ENCODE measurements at places on chromosomes 7 and 10.

DNA sequence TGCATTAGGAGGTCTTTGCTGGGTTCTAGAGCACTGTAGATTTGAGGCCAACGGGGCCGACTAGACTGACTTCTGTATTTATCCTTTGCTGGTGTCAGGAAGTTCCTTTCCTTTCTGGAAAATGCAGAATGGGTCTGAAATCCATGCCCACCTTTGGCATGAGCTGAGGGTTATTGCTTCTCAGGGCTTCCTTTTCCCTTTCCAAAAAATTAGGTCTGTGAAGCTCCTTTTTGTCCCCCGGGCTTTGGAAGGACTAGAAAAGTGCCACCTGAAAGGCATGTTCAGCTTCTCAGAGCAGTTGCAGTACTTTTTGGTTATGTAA lies 675 bp downstream of the IL6 start:
- DNase-seq = no peak

DNA sequence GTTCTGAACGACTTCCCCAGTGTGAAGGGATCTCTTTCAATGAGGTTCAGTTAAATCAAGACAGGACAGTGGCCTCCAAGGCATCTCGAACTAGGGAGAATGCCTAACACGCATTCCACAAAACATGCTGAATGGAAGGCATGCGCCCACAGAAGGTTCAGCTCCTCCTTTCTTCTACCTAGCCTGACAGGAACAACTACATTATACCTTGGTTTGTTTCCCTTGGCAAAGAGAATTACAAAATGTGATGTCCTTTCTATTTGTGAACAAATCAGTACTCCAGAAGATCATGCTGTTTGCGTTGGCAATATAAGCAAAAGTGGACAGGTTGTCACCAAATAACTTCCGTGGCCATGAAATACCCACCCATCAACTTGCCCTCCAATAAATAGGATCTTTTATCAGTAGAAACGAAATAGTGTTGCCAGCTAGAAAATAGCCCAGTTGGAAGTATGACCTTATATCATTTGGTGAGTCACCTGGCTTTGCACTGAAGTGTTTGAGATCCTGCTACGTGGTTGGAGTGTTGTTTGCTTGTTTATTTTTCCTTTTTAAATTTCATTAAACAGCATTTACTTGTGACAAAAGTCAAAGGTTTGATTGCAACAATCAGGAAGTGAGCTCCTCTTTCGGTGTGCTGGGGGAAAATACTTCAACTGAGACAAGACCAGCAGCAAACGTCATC lies 117.0 kb upstream of the FAM204A start:
- no peak for DNase-seq

DNA sequence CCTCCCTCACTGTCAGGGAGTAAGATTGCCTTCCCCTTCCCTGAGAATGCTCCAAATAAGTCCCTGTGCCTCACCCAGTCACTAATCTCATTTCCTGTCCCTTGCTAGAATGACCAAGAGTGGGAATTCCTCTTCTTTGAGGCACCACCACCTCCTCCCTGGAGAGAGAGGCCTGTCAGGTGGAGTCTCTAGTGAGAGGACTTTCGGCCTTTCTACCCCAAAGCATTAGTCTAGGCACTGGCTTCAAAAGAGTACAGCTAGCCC lies 145.0 kb downstream of the PTPN20 start:
- DNase-seq = no peak

GRCh38 chr7:103063895-103064294 lies 10.7 kb downstream of the FBXL13 start:
- DNase-seq = no peak

DNA sequence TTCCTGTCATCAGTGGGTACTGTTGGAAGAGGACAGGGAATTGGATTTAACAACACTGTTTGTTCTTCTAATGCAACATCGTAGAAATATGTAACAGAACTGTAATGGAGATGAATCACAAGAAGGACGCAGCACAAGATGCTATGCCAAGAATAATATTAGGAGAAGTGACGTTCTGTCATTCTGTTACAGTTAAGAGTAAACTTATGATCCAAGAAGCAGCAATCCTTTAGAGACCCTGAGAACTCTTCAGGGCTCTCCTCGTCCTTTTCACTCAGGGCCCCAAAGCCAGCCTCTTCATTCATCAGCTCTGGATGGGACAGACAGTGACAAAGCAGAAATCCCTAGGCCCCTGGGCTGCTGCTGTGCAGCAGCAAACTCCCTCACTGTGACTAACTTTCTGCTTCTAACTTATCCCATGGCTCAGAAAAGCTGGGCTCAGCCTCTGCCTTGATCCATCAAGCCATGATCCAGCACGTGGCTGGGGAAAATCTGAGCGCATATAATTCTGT lies 8.7 kb upstream of the IL6 start:
- no peak for DNase-seq

DNA sequence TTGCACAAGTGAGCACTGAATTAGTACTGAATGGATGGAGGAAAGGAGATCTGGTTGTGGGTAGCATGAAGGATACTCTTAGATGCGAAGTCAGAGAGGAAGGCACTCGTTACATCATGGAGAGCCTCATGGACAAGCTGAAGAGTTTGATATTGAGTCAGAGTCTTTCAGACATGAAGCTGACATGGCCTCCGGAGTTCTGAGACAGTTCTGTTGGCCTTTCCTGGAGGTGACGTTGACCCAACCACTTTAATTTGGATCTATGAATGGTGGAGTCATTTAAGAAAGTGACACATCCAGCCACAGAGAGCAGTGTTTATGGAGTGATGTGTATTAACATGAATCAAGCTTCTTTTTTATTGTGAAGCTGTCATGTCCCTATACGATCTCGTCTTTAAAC lies 286.3 kb upstream of the CDC14C start:
- DNase-seq = no peak

Measured in left renal pelvis (tissue), 4 donors.